ENCODE measurements at places on chromosomes 7 and 10. TPM values are rescaled to one million over a fixed set of nuclear protein-coding genes. Genes with fewer than 3 reads are reported as not detected.

GRCh38 chr7:132349075-132349474, 227.2 kb downstream of the PLXNA4 start:
- H3K4me1 ChIP-seq = no peaks in the 10 kb centered on the region
- H3K4me3 ChIP-seq = no peak overlapping the region
- no peak for DNase-seq
- H3K27me3 ChIP-seq = peaks cover 98% of the 10 kb centered on the region

FAM25A gene
- total RNA-seq = not detected

CACNA2D1 gene
- total RNA-seq = 10.4 TPM

GRCh38 chr10:29455095-29455494, 166.2 kb downstream of the LYZL1 start:
- DNase-seq = no peak
- H3K27me3 ChIP-seq = no peaks in the 10 kb centered on the region
- no peak overlapping the region for H3K4me3 ChIP-seq
- H3K27ac ChIP-seq = no peak overlapping the region
- H3K36me3 ChIP-seq = peaks cover 38% of the 10 kb centered on the region
- H3K4me1 ChIP-seq = no peaks in the 10 kb centered on the region

- peak; percentile 39 for DNase-seq
- H3K27ac ChIP-seq = peak overlapping the region; percentile 81
- H3K4me1 ChIP-seq = peaks cover 56% of the 10 kb centered on the region
- no peaks in the 10 kb centered on the region for H3K27me3 ChIP-seq
- H3K4me3 ChIP-seq = peak overlapping the region; percentile 85
Measured at GRCh38 chr10:43395571-43396060, 13.4 kb downstream of the HNRNPF start.

DNA sequence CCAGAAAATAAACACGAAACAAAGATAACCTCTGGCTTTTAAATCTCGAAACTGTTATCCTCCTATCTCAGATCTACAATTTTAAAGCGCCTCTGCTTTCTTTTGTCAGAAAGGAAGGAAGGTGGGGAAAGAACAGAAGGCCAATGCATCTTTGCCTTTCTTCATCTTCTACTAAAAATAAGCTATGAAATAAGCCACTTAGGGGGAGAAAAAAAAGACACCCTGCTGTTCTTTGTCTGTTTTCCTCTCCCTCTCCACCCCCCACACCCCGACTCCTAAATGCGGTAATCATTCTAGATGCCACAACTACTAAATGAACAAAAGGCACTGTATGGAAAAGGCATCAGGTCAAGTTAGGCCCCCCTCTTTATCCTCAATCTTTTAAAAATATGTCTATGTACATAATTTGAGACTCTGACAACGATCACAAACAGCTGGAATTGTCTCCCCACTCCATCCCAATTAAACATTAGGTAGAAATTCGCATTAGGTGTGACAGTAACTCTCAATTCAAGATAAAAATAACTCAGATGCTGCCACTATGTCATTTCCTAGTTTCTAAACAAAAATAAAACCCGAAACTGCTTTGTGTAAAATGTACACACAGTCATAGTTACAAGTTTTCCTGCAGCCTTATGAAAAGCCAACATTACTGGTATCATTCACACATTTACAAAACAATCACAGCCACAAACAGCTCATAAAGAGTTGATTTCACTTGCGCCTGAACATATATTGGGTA, 2.4 kb downstream of the UBE2H start:
- no peak for DNase-seq
- no peaks in the 10 kb centered on the region for H3K27me3 ChIP-seq
- no peak overlapping the region for H3K4me3 ChIP-seq
- H3K36me3 ChIP-seq = no peaks in the 10 kb centered on the region
- peaks cover 11% of the 10 kb centered on the region for H3K4me1 ChIP-seq

- H3K4me1 ChIP-seq = peaks cover 16% of the 10 kb centered on the region
- no peak overlapping the region for H3K27ac ChIP-seq
- H3K36me3 ChIP-seq = no peaks in the 10 kb centered on the region
- peaks cover 36% of the 10 kb centered on the region for H3K27me3 ChIP-seq
- peak; percentile 72 for DNase-seq
Measured at GRCh38 chr10:122565766-122566206, 5.2 kb downstream of the DMBT1 start.

DNA sequence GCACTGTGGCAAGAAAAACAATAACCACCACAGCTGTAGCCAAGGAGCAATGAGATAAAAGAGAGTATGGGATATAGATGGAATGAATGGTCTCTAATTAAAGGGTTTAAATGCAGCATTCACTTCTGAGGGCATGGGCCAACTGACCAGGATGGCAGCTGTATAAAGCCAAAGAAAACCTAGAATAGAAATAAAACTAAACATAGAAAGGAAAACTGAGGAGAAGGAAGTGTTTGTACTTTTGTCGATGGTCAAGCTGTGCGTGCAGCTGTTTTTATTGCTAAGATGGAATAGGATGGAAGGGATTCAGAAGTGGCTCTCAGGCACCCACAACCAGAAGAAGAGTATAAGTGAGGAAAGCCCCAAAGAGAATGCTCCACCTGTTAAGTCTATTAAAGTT, 37.9 kb downstream of the ZC3HC1 start:
- no peak overlapping the region for H3K4me3 ChIP-seq
- H3K27me3 ChIP-seq = no peaks in the 10 kb centered on the region
- peaks cover 25% of the 10 kb centered on the region for H3K36me3 ChIP-seq
- no peak overlapping the region for H3K27ac ChIP-seq

LZTS2 gene
- total RNA-seq = 23.7 TPM

DNA sequence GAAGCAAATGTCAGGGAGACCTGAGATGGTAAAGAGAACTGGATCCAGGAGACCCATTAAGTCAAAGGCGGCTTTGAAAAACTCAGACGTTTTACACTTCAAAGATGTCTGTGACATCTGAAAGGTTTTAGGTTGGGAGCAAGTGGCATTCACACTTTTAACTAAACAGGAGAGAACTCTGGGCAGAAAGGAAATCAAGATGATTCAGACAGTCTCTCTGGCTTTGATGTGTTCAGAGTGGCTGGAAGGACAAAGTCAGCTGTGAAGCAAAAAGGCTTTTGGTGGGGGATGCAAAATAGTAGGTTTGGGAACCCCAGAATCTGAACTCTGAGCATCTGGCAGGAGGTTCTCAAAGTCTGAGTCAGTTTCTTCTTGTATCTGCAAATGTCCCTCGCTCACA, 66.6 kb downstream of the PRKCQ start:
- H3K27ac ChIP-seq = no peak overlapping the region
- no peak overlapping the region for H3K4me3 ChIP-seq
- H3K27me3 ChIP-seq = peaks cover 78% of the 10 kb centered on the region
- H3K4me1 ChIP-seq = no peaks in the 10 kb centered on the region

PDE6C gene
- not detected for total RNA-seq

DNA sequence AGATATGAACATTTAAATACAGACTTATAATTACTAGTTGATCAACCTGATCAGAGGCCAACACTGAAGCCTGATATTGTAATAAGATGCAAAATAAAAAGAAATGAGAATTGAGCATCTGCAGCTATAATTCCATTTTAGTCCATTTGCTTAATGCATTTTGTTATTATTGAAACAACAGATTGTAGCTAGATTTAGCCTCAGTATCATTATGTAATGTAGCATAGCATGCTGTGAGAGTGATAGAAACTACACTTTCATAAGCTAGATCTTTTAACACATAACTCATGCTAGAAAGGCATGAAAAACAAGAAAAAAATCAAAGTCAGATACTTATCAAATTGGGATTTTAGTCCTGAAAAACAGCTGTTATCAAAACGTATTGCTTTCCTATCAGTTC, 292.7 kb upstream of the ADARB2 start:
- H3K27me3 ChIP-seq = no peaks in the 10 kb centered on the region
- H3K4me3 ChIP-seq = no peak overlapping the region
- H3K36me3 ChIP-seq = no peaks in the 10 kb centered on the region
- H3K4me1 ChIP-seq = no peaks in the 10 kb centered on the region
- DNase-seq = no peak

DNA sequence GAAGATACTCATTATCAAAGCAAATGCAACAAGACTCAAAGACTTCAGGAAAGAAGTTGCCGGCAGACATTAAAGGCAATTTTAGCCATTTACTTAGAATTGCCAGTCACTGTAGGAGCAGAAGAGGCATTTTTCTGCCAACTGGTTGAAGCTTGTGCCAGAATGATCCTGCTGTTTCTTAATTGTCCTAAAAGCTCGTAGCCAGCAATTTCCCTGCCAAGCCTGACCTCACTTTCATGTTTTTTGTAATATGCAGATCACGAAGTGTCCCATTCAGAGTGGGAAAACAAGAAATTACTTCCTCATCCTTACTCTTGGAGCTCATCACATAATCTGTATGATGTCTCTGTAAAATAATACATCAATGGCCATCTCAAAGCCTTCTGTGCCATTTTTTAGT, 130.9 kb upstream of the ANKRD1 start:
- DNase-seq = no peak
- no peaks in the 10 kb centered on the region for H3K36me3 ChIP-seq
- no peaks in the 10 kb centered on the region for H3K4me1 ChIP-seq
- H3K4me3 ChIP-seq = no peak overlapping the region
- H3K27me3 ChIP-seq = no peaks in the 10 kb centered on the region

GRCh38 chr7:100504887-100505611, 21.3 kb downstream of the NYAP1 start:
- no peaks in the 10 kb centered on the region for H3K4me1 ChIP-seq
- no peak overlapping the region for H3K4me3 ChIP-seq
- H3K27me3 ChIP-seq = no peaks in the 10 kb centered on the region
- no peak overlapping the region for H3K27ac ChIP-seq
- no peak for DNase-seq
- H3K36me3 ChIP-seq = no peaks in the 10 kb centered on the region

GRCh38 chr10:78251016-78251385, 217.3 kb downstream of the RPS24 start:
- H3K36me3 ChIP-seq = no peaks in the 10 kb centered on the region
- peaks cover 8% of the 10 kb centered on the region for H3K4me1 ChIP-seq
- no peak overlapping the region for H3K4me3 ChIP-seq
- peaks cover 36% of the 10 kb centered on the region for H3K27me3 ChIP-seq

DNA sequence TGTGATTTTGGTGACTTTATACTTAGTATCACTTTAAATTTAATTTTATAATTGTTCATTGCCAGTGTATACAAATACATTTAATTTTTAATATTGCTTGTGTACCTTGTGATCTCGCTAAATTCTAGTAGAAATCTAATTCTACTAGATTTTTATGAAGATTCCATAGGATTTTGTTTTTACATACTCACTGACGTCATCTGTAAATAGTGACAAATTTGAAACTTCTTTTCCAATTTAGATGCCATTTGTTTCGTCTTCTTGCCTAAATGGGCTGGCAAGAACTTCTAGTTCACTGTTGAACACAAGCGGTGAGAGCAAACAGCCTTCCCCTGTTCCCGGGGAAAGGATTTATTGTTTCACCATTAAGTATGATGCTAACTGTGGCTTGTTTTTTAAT, 17.3 kb upstream of the PNLIPRP3 start:
- no peak overlapping the region for H3K4me3 ChIP-seq
- peaks cover 26% of the 10 kb centered on the region for H3K27me3 ChIP-seq
- no peak overlapping the region for H3K27ac ChIP-seq
- H3K4me1 ChIP-seq = no peaks in the 10 kb centered on the region
- no peaks in the 10 kb centered on the region for H3K36me3 ChIP-seq

- no peak overlapping the region for H3K4me3 ChIP-seq
- peaks cover 53% of the 10 kb centered on the region for H3K36me3 ChIP-seq
- peaks cover 31% of the 10 kb centered on the region for H3K4me1 ChIP-seq
- no peak for DNase-seq
- H3K27ac ChIP-seq = peak overlapping the region; percentile 22
Measured at GRCh38 chr10:74040200-74041126, 42.5 kb downstream of the VCL start.

- no peaks in the 10 kb centered on the region for H3K36me3 ChIP-seq
- no peak overlapping the region for H3K4me3 ChIP-seq
- H3K4me1 ChIP-seq = peaks cover 41% of the 10 kb centered on the region
- H3K27ac ChIP-seq = no peak overlapping the region
Measured at GRCh38 chr7:55105952-55106351, 87.1 kb downstream of the EGFR start.

GRCh38 chr10:106898446-106898845, 266.1 kb downstream of the SORCS1 start:
- H3K27me3 ChIP-seq = no peaks in the 10 kb centered on the region
- H3K36me3 ChIP-seq = no peaks in the 10 kb centered on the region
- DNase-seq = no peak
- H3K27ac ChIP-seq = no peak overlapping the region
- no peaks in the 10 kb centered on the region for H3K4me1 ChIP-seq
- H3K4me3 ChIP-seq = no peak overlapping the region

Data from Calu3 (cell line).